ENCODE measurements at places on chromosomes 2 and 18.
A peak's percentile ranks its signal among the peaks of the same experiment; 100 is the strongest.

DNA sequence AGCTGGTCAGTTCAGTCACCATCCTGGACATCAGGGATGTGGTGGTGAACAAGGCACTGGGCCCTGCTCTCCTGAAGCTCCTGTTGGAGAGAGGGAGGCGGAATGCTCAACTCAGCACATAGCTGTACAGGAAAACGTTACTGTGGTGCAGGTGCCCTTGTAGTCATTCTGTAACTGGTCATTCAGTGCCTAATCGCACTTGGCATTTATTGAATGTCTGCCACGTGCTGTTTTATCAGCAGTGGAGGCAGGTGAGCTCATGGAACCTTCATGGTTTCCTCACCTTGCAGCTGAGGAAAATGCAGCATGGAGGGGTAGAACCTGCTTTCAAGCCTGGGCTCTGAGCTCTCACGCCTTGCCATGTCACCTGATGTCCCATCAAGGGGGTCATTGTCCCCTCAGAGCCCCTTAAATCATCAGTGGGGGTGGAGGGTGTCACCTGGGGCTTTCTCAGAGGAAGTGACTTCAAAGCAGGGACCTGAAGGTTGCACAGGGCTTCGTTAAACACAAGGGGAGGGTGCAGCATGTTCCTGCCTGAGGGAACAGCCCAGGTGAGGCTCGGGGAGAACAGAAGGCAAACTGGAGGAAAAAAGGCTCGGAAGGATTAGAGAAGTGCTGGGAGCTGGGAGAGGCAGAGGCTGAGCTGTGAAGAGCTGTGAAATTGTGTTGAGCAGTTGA lies 56.0 kb upstream of the RPL31 start:
- no peak for DNase-seq

GRCh38 chr2:74002505-74003421 lies 18.1 kb downstream of the TET3 start:
- DNase-seq = peak; percentile 81

- DNase-seq = no peak
Measured at GRCh38 chr2:196163285-196163684, 8.1 kb downstream of the STK17B start.

- DNase-seq = no peak
Measured at GRCh38 chr2:105313877-105314276, 15.7 kb downstream of the TGFBRAP1 start.

DNA sequence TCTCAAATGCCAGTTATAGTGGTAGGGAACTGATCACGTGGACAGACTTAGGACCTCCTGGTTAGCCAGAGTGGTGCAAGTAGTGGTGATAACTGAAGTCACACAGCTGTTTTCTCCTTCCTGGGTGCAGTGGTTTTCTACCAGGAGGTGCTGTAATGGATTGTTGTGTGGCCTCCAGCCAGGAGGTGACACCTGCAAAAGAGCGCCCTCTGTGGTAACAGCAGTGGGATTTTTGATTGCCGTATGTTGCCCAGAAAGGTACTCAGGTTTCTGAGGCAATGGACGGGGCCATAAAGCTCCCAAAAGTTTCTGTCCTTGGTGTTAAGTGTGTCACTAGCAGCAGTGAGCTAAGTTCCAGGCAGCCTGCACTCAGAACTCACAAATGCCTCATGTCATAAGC lies 1358.1 kb upstream of the DDX18 start:
- DNase-seq = no peak

- no peak for DNase-seq
Measured at GRCh38 chr2:58497168-58497567, 256.0 kb upstream of the FANCL start.

DNA sequence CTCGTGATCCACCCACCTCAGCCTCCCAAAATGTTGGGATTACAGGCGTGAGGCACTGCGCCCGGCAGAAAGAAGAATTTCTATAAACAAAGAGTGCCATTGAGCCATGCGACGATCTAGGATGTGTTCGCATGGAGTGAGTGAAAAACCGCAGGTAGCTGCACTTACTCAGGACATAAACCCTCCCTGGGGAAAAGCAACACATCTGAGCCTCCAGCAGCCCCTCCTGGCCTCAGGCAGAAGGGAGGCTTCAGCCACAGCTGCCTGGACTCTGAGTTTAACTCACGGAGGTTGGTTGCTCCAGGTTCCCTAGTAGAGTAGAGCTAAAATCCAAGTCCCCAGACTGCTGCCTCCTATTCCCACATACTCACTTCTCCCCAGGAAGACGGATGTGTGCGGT lies 11.3 kb upstream of the STK25 start:
- DNase-seq = no peak

GRCh38 chr2:134258684-134259388 lies 5.0 kb downstream of the MGAT5 start:
- peak; percentile 25 for DNase-seq

GRCh38 chr2:123245156-123245555 lies 779.9 kb upstream of the CNTNAP5 start:
- no peak for DNase-seq

DNA sequence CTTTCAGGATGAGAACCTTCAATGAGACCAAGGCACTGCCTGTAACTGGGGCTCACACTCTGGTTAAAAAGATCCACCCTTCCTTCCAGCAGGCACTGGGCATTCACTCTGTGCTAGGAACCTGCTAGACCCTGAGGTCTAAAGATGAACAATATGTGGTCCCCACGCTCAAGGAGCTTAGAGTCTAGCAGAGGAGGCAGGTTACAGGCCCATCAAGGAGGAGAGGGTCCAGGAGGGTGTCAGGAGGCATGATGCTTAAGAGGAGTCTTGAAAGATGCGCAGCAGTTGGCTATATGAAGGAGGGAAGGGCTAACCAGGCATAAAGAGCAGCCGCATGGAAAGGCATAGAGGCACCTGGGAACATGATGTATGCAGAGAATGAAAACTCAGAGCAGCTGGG lies 4.5 kb downstream of the ANKRD53 start:
- DNase-seq = no peak

GRCh38 chr2:43121580-43122314 lies 104.7 kb downstream of the ZFP36L2 start:
- DNase-seq = no peak

All from AG10803 (cell line).